Foreskin keratinocyte (primary cell): ENCODE measurements at places on chromosomes 7 and 10. TPM values are rescaled to one million over a fixed set of nuclear protein-coding genes. Genes with fewer than 3 reads are reported as not detected.

DNA sequence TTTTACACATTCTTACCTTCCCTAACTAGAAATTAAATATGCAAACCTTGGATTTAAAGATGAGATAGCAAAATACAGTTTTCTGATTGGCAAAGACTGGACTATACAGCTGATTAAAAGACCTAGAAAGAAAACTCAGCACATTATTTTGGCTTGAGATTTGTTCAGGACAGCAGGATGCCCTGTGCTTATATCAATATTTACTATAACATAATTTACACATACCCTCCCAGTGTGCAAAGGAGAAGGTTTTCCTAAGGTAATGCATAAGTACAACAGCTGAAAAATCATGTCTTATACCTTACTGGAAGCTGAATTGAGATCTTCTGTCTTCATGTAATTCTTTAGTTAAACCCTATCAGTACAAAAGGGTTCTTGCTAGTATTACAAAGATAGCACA, 458.6 kb downstream of the PARD3 start:
- DNase-seq = no peak

DNA sequence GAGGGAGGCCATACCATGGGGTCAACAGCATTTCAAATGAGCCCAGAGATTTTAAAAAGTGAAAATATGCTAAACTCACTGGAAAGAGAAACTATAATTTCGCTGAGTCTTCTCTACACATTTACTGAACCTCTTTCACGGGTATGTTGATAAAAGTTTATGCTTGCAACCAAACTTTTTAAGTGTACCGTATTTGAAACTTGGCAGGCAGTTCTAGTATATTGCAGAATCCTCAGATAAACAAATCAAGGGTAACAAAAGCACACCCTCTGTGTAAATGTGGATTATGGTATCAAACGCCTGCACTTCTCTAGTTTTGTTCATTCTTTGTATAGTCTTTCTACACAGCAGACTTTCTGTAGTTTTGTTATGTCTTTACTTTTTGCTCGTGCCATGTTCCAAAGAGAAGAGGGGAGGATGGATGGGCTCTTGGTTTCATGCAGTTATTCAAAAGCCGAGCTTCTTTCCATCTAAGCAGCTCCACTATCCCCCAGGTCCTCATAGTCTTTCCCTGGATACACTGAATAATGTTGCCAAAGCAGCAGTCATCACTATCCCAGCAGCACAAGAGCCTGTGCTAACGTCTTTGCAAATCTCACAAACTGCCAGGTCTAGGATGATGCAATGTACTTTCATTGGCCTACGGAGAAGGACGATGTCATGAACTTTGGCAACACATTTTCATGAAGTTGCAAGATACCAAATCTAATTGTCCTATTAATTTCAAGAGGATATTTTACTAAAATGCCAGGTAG, 131.2 kb downstream of the MPP7 start:
- no peak for DNase-seq

DNA sequence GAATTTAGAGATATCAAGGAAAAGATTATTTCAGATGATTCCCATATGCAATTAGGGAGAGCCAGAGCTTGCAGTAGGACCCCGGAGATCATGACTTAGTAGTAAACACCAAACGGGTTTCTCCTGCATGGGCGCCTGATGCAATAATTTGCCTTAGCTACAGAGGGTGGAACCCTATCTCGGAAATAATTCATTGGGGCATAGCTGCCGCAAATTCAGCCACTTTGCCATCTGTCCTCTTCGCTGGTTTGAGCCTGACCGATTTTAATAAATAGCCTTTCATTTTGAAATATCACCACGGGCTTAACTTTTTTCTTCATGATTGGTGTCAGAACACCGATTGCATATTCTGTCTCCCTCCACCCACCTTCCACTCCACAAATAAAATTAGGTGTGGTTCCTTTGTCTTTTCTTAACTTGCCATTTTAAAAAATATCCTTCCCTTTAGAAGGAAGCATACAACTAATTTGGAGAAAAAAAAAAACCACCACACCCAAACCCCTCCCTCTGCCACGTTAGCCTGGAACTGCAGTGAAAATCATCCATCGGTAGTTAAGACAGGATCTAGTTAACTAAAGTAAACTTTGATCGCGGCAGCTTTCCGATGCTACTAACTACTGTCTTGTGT, 1.4 kb downstream of the GARS1 start:
- no peak for DNase-seq

- DNase-seq = peak; percentile 9
Measured at GRCh38 chr10:116151076-116151475, 121.9 kb downstream of the GFRA1 start.

- no peak for DNase-seq
Measured at GRCh38 chr10:3559527-3559926, 225.5 kb downstream of the KLF6 start.

GRCh38 chr7:127158659-127159058, 94.1 kb downstream of the GRM8 start:
- no peak for DNase-seq

DNA sequence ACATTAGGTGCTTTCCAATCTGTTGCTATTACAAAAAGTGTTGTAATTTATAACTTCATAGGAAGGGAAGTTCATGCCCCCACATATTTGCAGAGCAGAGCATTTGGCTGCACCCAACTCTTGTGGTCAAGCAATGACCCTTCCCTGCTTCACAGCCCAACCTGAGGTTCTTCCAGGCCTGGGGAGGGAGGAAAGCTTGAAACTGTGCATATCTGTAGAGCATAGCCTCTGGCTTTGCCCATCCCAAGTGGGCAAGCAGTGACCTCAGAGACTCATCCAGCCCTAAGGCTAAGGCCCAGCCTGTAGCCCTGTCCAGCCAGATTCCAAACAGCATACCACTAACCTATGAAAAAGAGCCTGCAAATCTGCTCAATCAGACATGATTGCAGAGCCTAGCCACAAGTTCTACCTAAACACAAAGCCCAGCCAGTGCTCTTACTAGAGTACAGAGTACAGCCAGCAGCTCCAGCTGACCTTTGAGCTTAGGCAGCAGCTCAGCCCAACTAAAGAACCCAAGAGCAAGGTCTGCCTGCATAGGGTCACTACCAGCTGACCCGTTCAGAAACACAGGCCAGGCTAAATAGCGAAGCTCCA, 14.4 kb upstream of the GSTK1 start:
- no peak for DNase-seq

DNA sequence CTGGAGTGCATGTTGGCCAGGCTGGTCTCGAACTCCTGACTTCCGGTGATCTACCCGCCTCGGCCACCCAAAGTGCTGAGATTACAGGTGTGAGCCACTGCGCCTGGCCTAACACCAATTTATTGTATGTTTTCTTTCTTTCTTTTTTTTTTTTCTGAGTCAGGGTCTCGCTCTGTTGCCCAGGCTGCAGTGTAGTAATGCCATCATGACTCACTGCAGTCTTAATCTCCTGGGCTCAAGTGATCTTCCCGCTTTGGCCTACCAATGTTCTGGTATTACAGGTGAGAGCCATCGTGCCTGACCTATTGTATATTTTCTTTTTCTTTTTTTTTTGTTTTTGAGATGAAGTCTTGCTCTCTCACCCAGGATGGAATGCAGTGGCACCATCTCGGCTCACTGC, 33.8 kb upstream of the UBE2H start:
- no peak for DNase-seq

DNA sequence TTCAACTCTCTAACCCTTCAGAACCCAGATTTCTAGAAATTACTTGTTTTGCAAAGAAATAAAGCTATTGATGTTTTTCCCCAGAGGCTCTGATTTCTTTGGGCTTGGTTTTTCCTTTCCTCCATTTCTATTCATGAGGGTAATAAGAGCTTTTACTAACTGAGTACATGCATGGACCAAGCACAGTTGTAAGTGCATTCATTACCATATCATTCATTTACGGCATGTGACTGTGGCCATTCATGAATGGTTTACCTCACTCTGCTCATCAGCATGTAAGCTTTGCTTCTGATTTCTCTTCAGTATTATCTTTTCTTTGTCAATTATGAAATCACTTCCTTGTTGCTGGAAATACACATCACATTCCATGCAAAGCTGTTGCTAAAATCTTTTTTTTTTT, 42.4 kb downstream of the LAMB4 start:
- DNase-seq = no peak

- DNase-seq = no peak
Measured at GRCh38 chr10:20108021-20108420, 291.8 kb downstream of the PLXDC2 start.

GRCh38 chr10:22476601-22477321, 131.5 kb downstream of the SPAG6 start:
- peak; percentile 15 for DNase-seq

- DNase-seq = no peak
Measured at GRCh38 chr7:121078701-121079227, 90.3 kb downstream of the CPED1 start.

DNA sequence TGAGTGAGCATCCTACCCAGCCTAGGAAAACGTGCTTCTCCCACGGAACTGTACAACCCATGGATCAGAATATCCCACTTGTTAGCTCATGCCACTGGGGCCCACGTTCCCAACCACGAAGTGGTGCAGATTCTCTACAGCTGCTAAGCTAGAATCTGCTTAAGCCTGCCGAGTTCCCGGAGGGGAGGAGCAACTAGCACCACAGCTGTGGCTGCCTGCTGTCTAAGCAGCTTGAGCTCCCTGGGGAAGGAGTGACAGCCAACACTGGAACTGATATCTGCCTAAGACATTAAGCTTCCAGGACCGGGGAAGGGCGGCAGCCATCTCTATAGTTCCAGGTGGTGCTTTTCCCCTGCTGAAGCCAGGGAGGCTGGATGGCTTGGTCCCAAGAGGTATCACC, 334.7 kb upstream of the CHRM2 start:
- no peak for DNase-seq

DNA sequence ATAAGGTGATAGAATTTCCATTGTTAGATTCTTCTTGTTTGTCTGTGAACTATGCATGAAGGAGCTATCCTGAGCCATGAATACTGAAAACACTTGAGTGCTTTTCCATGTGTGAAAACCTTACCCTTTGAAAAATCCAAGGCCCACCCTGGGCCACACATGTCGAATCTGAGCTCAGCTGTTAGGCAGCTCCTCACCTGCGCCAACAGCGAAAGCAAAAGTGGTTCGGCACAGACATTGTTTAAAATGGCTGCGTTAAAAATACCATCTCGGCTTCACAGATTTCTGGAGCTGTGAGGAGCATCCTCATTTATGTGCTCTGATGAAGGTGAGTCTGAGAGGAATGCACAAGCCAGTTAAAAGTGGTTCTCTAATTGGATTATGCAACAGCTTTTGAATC, 137.7 kb downstream of the NEUROD6 start:
- DNase-seq = no peak

GRCh38 chr7:34806831-34807230, 148.8 kb downstream of the NPSR1 start:
- DNase-seq = no peak

GRCh38 chr10:77799352-77799751, 127.2 kb downstream of the DLG5 start:
- no peak for DNase-seq

DNA sequence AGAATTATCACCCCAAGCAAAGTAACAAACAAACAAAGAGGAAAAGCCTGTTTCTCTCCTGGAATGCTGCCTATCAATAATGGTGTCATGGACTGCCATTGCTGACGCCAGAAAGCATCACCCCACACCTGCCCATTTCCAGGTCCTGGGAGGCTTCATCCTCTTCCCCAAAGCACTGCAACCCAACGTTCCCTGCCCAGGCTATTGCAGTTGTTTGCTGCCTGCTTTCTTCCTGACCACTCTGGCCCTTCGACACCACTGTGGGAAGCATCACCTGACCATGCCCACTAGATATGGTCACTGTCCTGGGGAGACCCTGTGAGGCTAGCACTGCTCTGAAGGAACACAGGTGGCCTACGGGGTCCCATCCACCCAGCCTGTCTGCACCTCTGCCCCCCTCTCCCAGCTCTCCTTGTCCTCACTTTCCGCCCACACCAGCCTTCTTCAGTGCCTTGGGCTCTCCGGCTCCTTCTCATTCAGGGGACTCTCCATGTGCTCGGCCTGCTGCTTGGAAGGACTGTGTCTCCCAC, 439.6 kb downstream of the GLRX3 start:
- no peak for DNase-seq

DNA sequence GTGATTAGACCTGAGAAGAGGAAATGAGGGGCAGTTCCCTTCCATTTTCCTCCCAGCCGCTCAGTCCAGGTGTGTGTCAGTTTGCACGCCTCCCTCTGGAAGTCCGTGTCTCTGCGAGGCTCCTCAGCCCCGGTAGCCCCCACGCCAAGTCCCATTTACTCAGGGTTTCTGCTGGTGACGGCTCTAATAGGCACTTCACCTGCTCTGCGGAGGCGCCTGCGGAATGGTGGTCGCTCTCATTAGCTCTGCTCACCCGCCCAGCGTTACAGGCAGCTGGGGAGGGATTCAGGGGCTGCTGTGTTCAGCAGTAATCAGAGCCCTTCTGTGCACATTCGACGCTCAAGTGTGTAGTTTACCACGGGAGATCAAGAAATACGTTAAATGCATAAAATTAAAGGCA, 179.9 kb downstream of the MGMT start:
- no peak for DNase-seq

DNA sequence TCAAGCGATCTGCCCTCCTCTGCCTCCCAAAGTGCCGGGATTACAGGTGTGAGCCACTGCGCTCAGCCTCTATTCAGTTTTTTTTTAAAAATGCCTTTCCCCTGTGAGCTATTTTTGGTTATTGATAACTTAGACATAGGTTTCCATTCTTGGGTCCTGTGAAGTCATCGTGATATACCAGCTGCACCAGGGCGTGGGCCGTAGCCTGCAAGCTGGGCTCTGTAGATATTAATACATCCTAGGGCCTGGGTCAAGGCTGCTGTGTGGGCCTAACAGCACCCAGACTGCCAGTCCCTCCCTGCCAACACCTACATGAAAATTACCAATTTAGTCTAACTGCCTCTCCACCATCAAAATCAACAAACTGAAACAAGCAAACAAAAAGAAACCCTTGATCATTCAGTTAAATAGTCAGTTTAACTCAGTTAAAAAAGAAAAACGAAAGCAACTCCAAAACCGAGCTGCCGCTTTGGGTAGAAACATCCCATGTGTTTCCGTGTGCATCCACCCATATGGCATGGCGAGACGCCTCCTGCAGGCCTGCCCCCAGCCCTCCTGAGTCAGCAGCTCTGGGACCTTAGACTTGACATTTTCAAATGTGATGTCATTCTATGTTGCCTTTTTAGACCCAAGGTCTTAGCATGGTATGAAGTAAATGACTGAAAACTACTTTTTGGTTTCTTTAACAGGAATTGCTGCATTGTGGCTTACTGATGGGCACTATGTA, 330.2 kb downstream of the GLRX3 start:
- no peak for DNase-seq

DNA sequence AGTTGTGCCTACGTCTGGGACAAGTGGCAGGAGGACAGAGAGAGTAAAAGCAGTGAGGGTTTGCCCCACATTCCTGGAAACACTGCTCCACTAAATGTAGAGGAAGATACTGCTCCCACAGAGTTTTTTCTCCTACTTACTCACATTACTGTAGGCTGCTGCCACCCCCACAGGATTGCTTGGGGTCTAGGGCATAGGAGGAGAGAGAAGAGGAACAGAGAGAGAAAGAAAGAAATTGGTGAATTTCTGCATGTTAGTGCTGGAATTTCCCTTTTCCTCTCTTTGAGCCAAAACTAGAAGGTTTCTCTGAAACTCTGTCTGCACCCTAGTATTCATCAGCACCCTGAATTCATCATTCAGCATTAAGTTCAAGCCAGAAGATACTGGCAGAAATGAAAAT, 397.9 kb downstream of the INHBA start:
- no peak for DNase-seq

GNAI1 gene
- polyA plus RNA-seq = 26.3 and 28.9 TPM in 2 replicates

PAPSS2 gene
- 1.0 and 1.7 TPM in 2 replicates for polyA plus RNA-seq

WASHC2C gene
- 9.3 and 11.5 TPM in 2 replicates for polyA plus RNA-seq

NAT16 gene
- polyA plus RNA-seq = not detected in 2 replicates

TSPAN13 gene
- polyA plus RNA-seq = 16.9 and 25.7 TPM in 2 replicates

RTKN2 gene
- 1.1 and 1.3 TPM in 2 replicates for polyA plus RNA-seq

SYPL1 gene
- polyA plus RNA-seq = 70.4 and 86.3 TPM in 2 replicates

GRID2IP gene
- polyA plus RNA-seq = 0.12 TPM in 1 of 2 replicates, not detected in the other

VPS26A gene
- 30.8 and 37.9 TPM in 2 replicates for polyA plus RNA-seq

BICC1 gene
- polyA plus RNA-seq = 0.29 and 0.54 TPM in 2 replicates
